ENCODE measurements at places on chromosomes 7 and 10.

DNA sequence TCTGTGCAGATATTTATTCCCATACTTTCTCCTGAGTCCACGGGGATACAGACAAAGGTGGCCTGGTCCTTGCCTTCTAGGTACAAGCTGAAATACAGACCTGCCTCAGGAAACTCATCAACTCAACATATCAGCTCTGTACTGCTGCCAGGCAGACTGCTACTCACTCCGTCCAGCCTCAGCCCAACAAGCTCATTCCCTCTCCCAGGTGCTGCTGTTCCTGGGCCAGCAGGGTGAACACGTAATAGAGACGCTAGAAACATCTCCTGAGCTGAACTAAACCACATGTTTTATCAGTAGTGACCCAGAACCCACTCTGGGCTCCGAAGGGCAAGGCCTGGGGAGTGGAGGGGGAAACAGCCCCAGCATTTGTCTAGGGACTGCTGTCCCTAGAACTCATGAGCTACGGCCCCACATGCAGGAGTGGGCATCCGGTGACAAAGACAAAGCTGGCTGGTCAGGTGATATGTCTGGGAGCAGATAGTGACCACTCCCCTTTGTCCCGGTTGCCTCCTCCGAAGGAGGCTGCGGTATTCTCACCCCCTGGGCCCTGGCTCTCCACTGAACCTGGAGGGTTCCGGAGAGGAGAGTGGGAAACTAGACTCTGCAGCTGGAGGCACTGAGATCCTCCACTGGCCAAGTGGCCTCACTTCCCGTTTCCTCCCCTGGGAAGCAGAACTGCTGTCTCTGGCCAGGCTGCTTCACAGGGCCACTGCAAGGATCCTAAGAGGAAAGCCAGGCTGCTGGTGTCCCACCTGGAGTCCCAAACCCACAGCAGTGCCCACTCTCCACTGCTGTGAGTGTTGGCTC lies 116.1 kb downstream of the FAM53B start:
- no peak for DNase-seq

DNA sequence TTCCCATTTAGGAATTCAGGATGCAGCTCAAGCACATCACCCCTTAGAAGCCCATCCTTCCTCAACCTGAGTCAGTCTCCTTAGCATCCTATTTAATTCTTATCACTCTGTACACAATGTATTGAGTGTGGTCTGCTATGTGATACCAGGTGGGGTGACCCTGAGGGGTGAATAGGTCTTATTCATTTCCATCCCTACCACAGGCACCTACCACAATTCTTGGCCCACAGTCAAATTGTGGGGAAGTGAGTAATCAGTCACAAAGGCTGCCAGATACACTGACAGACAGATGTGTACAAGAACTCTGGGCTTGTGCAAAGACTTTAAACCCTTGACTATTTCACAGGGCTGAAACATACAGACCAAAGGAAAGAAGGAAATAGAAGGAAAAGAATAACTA lies 560.5 kb downstream of the PARD3 start:
- DNase-seq: no peak

- no peak for DNase-seq
These were observed 764.3 kb downstream of the SUGCT start for GRCh38 chr7:40899151-40899550.

DNA sequence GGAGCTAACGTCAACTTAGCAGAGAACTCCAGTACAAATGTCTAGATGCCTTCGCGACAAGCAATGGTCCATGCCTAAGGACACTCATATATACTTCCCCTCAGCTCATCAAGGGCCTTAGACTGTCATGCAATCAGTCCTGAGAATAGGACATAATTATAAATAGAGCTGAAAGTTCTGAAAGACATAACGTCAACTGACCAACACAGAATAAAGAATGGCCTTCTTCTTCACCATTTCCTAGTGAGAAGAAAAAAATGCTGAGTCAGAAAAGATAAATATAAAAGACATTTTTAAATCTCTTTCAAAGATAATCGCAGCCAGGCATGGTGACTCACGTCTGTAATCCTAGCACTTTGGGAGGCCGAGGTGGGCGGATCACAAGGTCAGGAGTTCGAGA lies 83.2 kb downstream of the ARMH3 start:
- no peak for DNase-seq

DNA sequence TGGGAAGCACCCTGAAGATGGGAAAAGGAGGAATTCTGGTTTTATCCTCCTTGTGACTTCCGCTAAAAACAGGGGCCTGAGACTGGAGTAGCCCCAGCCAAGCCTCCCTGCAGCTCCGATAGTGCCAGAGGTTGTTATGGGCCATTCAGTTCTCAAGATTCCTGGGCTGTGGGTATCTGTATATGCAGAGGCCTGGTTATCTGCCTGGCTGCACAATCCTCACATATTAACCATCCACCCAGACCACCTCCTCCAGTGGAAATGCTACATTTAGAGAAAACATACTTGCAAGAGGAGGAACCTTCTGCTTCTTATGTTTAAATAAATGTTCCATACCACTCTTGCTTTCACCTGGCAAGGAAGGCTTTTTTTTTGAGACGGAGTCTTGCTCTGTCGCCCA lies 34.6 kb downstream of the ARL3 start:
- DNase-seq: no peak

DNA sequence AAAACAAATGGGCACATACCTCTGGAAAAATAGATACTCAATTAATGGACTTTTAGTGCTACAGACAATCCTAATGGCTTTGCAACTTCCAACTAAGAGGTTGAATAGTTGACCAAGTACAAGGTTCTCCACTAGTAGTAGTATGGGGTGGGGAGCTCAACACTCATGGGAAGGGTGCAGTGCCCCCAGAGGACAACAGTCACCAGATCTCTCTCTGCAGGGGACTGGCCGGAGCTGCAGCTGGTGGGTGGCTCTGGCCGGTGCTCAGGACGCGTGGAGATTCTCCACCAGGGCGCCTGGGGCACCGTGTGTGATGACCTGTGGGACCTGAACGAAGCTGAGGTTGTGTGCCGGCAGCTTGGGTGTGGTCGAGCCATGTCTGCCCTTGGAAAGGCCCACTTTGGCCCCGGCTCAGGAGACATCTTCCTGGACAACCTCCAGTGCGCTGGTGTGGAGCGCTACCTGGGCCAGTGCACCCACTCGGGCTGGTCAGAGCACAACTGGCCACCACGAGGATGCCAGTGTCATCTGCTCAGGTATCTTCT lies 68.1 kb downstream of the CUZD1 start:
- no peak for DNase-seq

- DNase-seq: no peak
These were observed 172.6 kb upstream of the PRPS1L1 start for GRCh38 chr7:18200266-18200665.

DNA sequence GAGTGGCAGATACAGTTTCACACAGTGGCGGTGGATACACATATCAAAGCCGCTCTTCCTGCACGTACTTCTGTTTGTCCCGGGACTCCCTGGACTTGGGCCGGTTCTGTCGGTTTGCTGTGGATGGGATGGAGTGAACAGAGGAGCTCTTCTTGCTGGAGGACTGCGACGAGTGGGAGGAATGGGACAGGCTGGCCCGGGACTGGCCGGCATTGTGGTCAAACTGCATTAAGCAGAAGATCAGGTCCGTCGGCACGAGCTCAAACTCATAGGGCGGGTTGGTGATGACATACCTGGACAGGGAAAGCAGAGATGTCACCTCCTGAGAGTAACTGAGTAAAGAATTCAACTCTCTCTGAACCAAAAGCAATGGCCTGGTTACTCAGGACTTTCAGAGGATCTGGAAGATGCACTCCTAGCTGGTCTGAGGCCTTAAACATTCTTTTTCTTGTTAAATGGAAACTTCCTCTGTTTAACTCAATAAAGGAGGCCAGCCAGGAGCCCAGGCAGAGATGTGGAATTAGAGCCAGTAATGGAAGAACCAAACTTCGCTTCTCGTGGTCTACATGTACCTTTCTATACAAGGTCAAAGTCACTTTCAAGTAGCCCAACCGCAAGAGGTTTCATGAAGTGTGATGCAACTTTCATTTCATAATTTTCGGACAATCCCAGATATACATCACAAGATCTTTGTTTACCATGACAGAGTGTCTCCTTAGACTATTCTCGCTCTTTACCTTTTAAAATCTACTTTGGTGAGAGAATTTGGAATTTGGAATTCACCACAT lies 750.2 kb downstream of the KCNMA1 start:
- no peak for DNase-seq

DNA sequence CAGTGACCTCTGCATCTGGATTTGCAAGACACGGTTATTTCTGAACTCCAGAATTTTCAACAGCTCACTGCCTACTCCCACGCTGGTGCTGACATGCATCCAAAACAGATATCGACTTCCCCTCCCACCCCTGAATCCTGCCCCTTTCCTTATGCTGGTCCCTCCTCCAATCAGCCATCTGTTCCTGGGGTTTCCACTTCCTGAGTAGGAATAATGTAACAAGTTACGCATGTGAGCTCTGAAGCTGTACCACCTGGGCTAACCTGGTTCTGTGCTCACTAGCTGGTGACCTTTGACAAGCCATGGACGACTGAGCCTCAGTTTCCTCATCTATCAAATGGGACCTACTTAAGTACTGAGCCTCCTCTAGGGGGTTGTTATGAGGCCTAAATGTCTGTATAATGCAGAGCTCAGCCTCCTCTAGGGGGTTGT lies 1.7 kb upstream of the NCAPG2 start:
- DNase-seq: no peak

DNA sequence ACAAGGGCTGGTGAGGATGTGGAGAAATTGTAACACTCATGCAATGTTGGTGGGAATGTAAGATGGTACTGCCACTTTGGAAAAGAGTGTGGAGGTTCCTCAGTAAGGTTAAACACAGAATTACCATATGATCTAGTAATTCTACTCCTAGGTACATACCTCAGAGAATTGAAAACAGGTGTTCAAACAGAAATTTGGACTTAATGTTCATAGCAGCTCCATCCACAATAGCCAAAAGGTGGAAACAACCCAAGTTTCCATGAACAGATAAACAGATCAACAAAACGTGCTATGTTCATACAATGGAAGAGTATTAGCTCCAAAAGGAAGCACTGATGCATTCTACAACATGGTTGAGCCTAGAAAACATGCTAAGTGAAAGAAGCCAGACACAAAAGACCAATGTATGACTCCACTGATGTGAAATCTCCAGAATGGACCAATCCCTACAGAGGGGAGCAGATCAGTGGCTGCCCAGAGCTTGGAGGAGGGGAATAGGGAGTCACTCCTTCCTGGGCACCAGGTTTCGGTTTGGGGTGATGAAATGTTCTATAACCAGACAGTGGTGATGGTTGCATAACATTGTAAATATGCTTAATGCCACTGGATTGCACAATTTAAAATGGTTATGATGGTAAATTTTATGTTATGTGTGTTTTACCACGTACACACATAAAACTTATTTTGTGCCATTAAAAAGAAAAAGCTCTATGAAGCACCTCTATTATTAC lies 5.7 kb upstream of the WDR86 start:
- no peak for DNase-seq

DNA sequence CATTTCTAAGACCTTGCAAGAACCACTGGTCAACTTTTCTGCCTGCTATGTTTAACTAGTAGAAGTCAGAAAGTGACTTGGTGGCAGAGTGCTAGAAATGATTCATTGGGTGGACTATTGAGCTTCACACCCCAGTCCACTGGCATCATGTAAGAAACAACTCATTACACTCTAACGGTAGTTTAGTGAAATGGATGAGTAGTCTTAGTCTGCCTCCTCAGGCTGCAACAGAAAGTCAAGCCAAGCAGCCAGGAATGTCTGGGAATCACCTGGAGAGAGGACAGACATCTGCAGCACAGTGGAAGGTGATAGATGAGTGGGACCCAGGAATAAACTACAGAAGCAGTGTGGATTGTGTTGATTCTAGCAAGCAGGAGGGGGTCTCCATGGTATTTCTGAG lies 125.4 kb downstream of the AUTS2 start:
- DNase-seq: no peak

GRCh38 chr7:36034020-36034419 lies 119.0 kb upstream of the EEPD1 start:
- no peak for DNase-seq

DNA sequence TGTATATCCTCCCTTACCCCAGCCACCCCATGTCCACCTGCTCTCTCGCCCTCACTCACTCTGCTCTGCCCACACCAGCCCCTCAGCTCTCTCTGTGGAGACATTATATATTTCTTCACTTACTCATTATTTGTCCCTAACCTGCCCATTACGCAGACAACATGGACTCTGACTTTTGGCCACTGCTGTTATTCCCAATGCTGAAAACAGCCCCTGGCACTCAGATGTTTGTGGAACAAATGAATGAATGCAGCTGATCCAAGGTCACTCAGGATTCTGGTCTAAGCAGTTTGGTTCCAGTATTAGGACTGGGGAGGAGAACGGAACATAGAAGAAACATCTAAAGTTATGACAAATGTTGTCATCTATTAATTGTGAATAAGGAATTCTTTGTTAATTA lies 26.7 kb downstream of the GNA12 start:
- no peak for DNase-seq

GRCh38 chr10:95247881-95248583 lies 42.8 kb downstream of the PDLIM1 start:
- DNase-seq: no peak

- DNase-seq: no peak
These were observed 148.4 kb upstream of the KAT6B start for GRCh38 chr10:74677951-74678350.

- DNase-seq: no peak
These were observed 491.1 kb upstream of the ZMIZ1 start for GRCh38 chr10:78577712-78578111.

DNA sequence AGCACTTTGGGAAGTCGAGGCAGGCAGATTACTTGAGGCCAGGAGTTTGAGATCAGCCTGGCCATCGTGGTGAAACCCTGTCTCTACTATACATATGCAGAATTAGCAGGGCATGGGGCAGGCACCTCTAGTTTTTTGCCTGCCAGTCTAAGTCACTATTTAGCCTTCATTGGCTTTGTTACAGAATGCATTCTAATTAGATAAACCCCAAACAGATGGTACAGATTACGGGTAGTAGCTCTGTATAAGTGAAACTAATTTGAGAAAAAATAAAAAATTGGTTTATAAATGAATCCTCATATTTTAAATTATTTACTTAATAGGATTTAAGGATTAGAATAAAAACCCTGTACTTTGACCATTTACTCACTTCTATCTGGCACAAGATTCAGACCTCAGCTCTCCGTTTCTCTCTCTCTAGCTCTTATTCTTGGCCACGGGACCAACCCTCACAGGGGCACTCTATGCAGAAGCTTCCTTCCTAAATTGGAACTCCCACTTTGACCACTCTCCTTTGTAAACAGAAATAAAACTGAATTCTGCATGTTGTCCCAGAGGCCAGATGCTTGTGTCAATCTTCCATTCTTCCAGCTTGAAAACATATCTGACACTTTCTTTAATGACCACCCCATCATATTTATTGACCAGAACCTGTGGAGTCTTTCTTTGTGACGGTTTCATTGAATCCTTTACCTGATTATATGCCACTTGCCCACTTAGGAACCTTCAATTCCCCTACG lies 26.8 kb downstream of the BET1 start:
- DNase-seq: no peak

Measured in neuronal stem cell (in vitro differentiated cells).